AG04449 (cell line): ENCODE measurements at places on chromosomes 13 and 19.
A peak's percentile ranks its signal among the peaks of the same experiment; 100 is the strongest.

DNA sequence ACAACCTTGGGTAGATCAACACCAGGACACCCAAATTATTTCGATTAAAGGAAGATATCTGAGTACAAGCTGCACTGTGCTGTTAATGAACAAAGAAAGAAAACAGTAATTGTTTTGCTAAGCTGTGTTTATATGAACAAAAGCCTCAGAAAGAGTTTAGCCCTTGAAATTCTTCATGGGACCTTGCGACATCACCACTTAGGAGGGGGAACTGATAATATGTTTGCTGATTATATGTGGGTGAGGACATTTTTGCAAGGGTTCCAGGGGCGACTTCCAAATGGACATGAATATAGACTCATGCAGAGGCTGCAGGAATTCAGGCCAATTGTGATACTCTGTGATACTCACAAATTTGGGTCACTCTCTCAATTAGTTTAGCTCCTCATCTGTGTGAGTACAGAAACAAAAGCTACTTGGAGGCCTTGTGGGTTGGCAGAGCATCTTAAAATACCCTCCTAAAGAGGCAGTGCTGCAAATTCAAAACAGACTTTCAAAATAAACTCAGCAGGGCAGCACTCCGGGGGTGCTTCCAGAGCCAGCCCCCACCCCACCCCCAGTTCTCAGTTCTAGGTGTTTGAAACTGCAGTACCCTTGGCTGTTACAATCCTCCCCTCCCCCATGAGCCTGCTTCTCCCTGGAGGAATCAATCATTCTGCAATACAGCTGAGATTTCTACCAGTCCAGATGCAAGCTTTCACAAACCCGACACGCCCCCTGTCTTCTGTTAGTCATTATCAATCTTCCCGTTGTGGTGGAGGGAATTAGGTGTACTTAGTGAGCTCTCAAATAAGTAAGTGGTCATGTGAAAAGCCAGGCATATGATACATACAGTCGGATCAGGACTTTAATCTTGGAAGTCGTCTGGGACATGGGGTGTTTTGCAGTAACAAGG, 97.0 kb upstream of the MBNL2 start:
- DNase-seq, result no peak

GRCh38 chr19:2627319-2627829, 75.1 kb downstream of the GNG7 start:
- DNase-seq, result peak; percentile 88

- DNase-seq, result no peak
These were observed 9.5 kb upstream of the SLC1A5 start for GRCh38 chr19:46797881-46798280.

- DNase-seq, result no peak
These were observed 58.4 kb downstream of the SPRYD7 start for GRCh38 chr13:49877629-49878218.

- no peak for DNase-seq
These were observed 122.6 kb downstream of the TNFRSF19 start for GRCh38 chr13:23692816-23693215.

GRCh38 chr19:19420570-19421298, 15.3 kb downstream of the GATAD2A start:
- no peak for DNase-seq

GRCh38 chr13:74675182-74675581, 541.0 kb upstream of the KLF12 start:
- DNase-seq, result no peak

DNA sequence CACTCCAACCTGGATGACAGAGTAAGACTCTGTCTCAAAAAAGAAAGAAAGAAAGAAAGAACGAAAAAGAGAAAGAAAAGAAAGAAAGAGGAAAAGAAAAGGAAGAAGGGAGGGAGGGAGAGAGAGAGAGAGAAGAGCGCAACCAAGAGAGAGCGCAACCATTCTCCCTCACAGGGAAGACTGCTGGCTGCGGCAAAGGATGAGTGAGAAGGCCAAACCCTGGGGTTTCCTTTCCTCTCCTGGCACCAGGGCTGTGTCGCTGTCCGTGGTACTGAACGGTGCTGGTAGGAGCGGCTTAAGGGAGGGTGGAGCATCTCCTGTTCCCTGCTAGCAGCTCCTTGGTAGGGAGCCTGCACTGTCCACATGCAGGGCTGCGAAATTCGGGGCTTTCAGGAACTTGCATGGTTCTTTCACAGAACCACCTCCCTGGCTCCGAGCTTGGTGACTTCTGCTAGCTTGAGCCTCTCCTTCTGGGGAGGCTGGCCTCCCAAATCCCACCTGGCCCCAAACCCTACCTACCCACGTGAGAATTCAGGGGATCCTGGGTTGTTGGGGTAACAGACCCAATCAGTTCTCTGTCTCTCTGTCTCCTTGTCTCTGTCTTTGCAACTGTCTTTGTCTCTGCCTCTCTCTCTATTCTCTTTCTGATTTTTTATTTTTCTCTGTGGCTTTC, 51.1 kb upstream of the ZNRF4 start:
- DNase-seq, result peak; percentile 5

DNA sequence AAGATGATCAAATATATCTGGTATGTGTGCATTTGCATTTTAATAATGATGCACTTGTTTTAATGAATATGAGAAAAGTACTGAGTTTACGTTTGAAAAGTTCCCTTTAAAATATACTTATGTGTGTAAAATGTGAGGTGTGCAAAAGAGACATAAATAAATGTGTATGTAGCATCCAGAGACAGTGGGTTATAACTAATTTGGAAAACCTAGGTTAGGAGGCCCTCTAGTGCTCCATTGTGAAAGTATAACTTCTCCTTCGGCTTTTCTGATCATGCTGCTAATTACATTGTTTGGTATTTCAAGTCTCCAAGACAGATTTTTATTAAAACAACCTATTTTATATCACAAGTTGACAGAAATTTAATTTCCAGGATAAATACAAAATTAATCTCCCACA, 30.1 kb downstream of the SCEL start:
- no peak for DNase-seq

GRCh38 chr13:36814465-36814864, 4.6 kb upstream of the RFXAP start:
- no peak for DNase-seq

GRCh38 chr13:88544836-88545235, 873.7 kb downstream of the SLITRK5 start:
- no peak for DNase-seq

DNA sequence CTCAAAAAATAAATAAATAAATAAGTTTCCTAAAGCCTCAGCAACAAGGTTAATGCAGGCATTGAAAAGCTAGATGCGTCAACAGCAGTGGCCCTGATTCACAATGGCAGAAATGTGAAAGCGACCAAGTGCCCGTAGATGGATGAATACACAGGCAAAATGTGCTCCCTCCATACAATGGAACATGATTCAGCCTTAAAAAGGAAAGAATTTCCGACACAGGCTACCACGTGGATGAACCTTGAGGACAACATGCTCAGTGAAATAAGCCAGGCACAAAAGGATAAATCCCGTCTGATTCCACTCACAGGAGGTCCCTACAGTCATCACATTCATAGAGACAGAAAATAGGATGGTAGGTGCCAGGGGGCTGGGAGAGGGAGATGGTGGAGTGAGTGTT, 31.7 kb downstream of the INSR start:
- no peak for DNase-seq

- no peak for DNase-seq
These were observed 15.7 kb upstream of the SCEL start for GRCh38 chr13:77519808-77520207.

DNA sequence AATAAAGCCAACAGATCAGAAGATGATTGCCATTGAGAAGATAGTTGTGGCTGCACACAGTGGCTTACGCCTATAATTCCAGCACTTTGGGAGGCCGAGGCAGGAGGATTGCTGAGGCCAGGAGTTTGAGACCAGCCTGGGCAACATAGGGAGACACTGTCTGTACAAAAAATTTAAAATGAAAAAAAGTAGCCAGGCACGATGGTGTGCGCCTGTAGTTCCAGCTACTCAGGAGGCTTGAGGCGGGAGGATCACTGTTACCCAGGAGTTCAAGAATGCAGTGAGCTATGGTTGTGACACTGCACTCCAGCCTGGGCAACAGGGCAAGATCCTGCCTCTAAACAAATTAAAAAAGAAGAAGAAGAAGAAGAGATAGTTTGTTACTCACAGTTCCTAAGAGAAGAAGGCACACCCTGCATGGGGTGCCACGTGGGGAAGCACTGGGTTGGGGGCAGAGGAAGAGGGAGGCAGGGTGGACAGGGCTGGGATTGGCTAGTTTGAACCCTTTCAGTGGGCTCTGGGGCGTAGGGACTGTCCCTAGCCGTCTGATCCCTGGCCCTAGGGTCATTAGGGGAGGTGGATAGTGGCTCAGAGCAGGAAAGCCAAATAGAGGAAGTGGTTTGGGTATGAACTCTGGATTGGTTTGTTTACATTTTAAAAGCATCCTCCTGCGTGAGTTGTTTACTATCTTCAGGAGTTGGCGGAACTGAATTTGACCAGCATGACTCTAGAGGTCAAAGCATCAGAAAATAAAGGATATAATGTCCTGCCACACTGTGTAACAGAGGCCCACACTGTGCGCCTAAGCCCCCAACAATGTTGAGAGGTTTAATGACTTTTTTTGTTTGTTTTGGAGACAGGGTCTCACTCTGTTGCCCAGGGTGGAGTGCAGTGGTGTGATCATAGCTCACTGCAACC, 60.5 kb upstream of the MEDAG start:
- DNase-seq, result no peak

- no peak for DNase-seq
These were observed 179.1 kb downstream of the ZNF536 start for GRCh38 chr19:30551271-30551670.

- peak; percentile 76 for DNase-seq
These were observed 60.6 kb upstream of the SERP2 start for GRCh38 chr13:44312834-44313551.

GRCh38 chr19:1590641-1591397, 1.8 kb downstream of the MBD3 start:
- DNase-seq, result no peak

GRCh38 chr13:26222520-26223046, 469 bp upstream of the RNF6 start:
- no peak for DNase-seq

GRCh38 chr19:50723069-50723468, at the start of gene CLEC11A:
Gene CLEC11A, plus strand, starts transcription at chr19:50723364. Its CDS starts 162 bp downstream, at chr19:50723526.
- no peak for DNase-seq

DNA sequence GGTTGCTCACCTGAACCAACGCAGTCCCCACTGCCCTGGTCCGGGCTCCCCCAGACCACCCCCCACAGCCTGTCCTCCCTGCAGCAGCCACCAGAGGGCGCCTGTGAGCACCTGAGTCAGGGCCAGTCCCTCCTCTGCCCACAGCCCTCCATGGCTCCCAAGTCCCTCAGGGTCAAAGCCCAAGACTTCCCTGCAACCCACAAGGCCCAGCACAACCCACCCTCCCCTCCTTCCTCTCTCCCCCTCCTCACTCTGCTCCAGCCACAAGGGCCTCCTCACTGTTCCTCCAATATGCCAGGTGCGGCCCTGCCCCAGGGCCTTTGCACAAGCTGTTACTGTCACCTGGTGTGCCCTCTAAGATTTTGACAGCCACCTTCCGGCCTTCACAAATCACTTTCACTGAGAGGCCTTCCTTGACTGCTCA, 10.9 kb downstream of the GNA15 start:
- no peak for DNase-seq

GRCh38 chr19:54677217-54677616, 14.4 kb downstream of the LILRB4 start:
- no peak for DNase-seq

DNA sequence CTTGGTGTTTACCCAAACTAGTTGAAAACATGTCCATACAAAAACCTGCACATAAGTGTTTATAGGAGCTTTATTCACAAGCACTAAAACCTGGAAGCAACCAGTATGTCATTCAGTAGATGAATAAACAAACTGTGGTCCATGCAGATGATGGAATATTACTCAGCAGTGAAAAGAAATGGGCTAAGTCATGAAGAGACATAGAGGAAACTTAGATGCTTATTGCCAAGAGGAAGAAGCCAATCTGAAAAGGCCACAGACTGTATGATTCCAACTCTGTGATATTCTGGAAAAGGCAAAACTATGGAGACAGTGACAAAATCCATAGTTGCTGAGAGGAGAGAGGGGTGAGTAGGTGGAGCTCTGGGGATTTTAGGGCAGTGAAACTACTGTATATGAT, 38.8 kb upstream of the MCF2L start:
- DNase-seq, result no peak

DNA sequence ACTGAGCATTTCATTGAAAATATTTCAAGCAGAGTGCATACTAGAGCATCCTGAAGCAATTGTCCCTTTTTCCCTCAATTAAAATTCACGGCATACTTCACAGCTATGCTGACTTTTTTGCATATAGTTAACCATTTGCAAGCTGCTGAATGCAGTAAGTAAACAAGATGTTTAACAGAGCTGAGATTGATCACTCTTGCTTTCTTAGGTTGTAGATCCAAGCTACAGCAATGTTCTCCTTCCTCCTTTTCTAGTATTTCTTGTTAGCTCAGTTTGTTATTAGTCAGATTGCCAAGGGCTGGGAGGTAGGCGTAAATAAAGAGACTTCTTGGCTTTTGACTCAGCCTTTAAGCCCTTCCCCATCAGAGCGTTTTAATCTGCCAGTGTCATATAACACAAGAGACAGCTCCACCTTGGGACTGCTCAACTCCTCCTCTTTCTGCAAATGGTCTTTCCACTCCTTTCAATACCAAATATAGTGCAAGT, at the start of gene SLITRK6:
SLITRK6 (minus strand) TSS at position 323 of the 486 bp plus-strand sequence. CDS start 2,911 bp downstream, outside the sequence.
- peak; percentile 7 for DNase-seq

DNA sequence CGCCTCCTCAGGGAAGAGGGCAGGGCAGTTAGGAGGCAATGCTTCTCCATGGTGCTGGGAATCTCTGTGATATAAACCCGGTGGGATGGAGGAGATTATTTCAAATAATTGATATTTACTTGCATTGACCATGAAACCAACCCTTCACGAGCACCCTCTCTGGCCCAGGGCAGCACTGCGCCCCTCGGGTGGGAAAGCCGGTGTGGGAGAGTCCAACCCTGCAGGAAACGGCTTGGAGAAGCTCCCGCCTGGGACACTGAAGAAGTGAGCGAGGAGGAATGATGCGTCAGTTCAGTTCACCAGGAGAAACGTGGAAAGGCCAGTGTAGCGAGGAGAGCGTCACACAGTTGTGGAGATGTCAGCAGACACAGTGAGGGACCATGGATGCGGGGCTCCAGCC, 99.9 kb downstream of the COL4A2 start:
- DNase-seq, result no peak

DNA sequence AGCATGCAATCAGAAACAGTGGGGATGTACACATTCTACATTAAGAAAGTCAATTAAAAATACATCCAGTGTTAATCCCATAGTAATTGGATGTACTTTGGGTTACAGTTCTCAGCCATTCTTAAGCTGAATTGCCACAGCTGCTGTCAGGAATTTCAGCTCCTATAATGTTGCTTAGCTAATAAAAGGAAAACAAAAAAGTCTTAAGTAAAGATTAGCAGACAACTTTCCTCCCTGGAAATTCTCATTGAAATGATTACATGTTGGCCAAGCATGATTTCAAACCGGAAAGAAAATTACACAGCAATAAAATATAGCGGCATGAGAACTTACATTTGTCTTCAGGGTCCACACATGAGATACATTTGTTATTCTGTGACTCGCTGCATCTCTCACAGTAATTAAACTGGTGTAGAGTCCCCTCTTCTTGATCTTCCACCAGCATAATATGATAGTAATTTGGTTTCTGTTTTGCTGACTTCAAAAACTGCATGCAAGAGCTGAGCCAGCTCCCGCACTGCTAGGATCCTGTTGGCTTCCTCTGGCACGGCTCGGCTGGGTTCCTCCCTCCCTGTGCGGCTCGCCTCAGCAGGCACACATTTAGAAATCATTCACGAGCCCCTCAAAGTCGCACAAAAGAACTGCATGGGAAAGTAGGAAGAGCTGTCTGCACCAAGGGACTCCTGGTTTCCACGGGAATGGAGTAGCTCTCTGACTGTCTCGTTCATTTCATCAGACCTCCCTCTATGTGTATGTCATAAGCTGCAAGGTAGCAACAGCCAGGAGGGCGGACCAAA, at the start of gene HTR2A:
HTR2A (minus strand) TSS at position 713 of the 797 bp plus-strand sequence. CDS start 1,147 bp downstream, outside the sequence.
- DNase-seq, result no peak

GRCh38 chr19:37691881-37692504, 27.6 kb downstream of the ZNF607 start:
- no peak for DNase-seq
